Stimulated activated CD4-positive, alpha-beta T cell treated with anti-CD3 and anti-CD28 coated beads, Interleukin-1b, Interleukin-23, amount 100 ng/mL, for 1 hour (primary cell): ENCODE measurements at places on chromosomes 6 and 20.

GRCh38 chr6:108883172-108883571, 35.0 kb downstream of the ARMC2 start:
- DNase-seq, result no peak

- no peak for DNase-seq
Measured at GRCh38 chr6:6091608-6092002, 84.9 kb upstream of the NRN1 start.

GRCh38 chr6:37103169-37104039, 66.5 kb upstream of the PIM1 start:
- no peak for DNase-seq

DNA sequence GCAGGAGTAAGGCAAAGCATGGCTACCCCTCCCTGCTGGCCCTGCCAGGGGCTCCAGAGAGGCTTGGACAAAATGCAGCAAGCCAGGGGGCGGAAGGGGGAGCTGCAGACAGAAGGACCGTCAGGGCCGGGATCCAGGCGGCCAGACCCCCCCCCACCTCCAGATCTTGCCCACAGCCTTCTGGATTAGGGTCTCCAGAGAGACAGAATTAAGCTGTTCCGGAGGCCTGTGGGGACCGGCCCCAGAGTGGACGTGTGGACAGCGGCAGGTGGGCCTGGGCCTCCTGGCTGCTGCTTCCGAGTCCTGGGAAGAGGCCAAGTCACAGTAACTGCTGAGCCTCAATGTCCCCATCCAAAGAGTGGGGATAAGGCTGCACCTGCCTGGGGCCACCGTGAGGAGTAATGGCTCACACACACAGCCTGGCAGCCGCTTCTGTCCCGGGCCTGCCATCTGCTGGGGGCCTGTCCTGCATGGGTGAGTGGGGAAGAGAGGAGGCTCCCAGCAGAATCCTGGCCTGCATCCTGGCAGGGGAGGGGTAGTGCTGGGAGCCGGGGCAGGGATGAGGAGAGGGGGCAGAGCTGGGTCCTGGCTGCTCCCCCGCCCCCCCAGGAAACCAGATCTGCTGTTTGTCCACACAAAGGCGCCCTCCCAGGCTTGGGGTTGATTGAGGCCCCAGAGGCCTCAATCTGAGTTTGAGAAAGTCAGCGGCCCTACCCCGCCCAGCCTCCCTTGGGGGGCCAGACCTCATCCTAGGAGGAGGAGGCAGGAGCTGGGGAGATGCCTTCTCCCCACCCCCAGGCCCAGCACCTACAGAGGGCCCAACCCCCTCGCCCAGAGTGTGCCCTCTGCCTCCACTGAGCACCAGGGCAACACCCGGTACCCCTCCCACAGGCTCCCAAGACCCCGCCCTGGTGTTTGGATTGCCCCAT, 3.9 kb downstream of the LAMA5 start:
- no peak for DNase-seq
